ENCODE measurements at places on chromosomes 16 and 17.
A peak's percentile ranks its signal among the peaks of the same experiment; 100 is the strongest.

DNA sequence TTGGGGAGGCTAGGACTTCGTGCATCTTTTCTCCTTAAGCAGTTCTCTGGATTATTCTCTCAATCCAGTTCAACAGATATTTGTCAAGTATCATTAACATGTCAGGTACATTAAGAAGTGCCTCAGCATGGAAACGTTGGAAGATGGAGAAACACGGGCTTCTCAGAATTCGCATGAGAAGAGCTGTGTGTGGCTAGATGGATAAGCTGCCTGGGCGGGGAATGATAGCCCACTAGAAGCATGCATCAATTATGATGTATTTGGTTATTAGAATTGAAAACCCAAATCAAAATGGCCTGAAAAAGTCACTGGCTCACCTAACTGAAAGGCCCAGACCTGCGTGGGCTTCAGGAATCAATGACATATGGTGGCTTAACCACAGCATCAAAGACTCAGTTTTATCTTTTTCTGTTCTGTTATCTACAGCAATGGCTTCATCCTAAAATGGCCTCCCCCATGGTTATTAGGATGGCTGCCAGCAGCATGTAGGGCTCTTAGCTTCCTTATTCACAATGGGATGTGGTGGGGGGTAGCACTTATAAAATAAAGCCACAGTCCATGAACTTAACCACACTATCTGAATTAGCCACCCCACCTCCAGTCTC, 43.9 kb downstream of the MMD start:
- no peak for DNase-seq

DNA sequence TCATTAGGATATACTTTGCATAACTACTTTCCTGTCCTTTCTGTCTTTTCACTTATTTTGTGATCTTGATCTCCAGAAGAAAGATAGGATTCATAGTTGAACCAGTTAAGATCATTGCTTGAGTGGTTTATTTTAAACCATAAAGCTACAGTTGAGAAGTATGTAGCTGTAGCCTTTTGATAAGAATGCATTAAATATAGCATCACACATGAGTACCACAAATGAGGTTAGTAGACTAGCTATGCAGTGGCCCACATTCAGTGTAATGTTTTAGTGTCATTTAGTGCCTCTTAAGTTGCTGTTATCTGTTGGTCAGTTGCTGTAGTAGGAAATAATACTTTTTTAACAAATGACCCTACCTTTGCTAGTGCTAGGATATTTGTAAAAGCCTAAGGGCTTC, 1.3 kb downstream of the NLK start:
- no peak for DNase-seq

DNA sequence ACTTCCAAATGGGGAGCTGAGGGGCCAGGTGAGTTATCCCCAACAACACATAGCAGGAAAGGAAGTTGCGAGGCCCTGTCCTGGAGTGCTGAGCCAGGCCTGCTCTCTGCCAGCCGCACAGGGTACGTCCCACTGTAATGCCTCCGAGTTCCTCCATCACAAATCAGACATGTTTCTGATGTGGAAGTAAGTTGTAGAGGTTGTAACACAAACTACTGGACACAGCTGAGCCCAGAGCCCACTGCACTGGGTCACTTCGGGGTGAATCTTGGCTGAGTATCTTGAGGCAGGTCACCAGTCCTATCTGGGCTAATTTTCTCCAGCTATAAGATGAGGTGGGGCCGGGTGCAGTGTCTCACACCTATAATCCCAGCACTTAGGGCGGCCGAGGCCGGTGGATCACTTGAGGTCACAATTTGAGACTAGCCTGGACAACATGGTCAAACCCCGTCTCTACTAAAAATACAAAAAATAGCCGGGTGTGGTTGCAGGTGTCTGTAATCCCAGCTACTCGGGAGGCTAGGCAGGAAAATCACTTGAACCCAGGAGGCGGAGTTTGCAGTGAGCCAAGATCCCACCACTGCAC, 100.8 kb upstream of the CDH5 start:
- DNase-seq = no peak

DNA sequence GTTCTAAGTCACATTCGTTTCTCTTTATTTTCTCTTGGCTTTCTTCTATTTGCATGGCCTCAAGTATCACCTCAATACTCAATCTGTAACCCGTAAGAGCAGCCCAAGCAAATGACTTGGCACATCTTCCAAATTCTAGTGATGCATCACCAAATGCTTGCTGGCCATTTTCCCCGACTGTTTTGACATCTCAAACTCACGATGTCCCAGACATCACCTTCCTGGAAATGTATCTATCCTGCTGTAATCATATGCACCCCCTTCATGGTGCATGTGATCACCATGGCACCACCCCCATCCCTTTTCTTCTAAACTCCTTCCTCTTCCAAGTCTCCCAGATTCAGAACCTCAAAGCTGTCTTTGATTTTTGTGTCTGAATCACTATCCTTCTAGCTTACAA, 24.0 kb upstream of the ABCA5 start:
- DNase-seq = no peak

GRCh38 chr17:30031214-30031869, 85.3 kb upstream of the NSRP1 start:
- no peak for DNase-seq

DNA sequence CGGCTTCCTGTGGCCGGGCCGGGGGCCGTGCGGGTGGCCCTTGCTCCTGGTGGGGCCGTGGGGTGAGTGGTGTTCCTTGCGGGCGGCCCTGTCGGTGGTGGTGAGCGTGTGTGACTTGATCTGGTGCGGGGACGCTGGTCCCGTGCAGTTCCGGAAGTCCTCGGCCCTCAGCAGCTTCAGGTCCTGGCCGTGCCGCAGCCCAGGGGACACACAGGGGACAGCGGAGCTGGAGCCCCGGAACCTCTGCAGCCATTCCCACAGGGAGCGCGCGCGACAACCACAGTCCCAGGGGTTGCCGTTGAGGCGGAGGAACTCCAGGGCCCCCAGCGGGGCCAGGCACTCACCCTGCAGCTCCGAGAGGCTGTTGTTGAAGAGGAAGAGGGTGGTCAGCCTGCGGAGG, 88.4 kb downstream of the RTN4RL1 start:
- no peak for DNase-seq

DNA sequence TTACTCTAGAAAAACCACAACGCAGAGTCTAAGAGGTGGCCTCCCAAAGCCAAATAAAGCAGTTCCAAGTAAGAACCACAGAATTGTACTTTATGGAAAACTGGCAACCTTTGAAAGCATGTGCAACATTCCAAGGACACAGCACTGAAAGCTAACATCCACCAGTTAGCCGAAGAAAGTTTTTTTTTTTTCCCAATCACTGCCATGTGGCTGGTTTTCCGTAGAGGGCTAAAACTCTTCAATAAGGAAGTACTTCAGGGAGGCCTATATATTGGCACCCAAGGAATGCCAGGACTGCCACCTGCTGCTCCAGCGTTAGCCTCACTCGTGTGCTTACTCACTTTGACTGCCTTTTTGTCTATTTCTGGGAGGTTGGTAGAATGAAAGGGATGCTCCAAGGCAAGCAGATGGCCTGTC, 25.2 kb downstream of the CEP95 start:
- DNase-seq = no peak

- no peak for DNase-seq
These were observed 11.0 kb upstream of the RBFOX1 start for GRCh38 chr16:7321661-7322060.

GRCh38 chr16:4358831-4359561, 7.9 kb upstream of the PAM16 start:
- peak; percentile 56 for DNase-seq

- DNase-seq = no peak
These were observed 58.1 kb downstream of the SOCS3 start for GRCh38 chr17:78301821-78302213.

- DNase-seq = no peak
These were observed 294.6 kb downstream of the TMEM114 start for GRCh38 chr16:8295513-8296237.

DNA sequence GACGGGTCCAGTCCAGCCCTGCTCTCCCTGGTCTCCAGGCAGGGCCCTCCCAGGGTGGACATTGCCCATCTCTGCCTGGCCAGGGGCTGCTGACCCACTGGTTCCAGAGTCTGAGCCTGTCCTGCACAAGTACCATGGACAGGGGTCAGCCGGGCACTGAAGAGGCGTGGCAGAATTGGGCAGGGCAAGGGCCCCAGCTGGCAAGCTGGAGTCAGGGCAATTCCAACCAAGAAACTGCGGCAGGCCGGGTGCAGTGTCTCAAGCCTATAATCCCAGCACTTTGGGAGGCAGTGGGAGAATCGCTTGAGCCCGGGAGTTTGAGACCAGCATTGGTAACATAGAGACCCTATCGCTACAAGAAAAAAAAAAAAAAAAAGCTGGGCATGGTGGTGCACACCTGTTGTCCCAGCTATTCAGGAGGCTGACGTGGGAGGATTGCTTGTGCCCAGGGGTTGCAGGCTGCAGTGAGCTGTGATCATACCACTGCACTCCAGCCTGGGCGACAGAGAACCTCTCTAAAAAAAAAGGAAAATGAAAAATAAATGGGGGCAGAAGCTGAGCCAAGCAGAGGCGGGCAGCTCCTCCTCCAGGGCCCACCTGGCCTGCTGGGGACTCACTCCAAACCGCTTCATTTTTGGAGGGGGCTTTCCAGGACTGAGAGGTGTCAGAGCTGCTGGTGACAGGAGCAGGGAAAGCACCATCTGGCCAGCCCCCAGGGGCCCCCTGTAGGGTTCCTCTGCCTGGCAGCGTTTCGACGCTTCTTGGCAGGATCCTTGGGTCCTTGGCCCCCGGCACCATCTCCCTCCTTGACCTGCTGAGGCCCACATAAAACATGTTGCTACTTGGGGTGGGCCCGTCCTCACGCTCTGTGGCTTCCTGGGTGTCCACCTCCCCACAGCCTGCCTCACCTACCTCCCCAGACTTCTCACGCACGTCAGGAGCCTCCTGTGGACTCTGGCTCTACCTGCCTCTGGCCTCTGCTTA, 2.9 kb upstream of the MAFG start:
- no peak for DNase-seq

DNA sequence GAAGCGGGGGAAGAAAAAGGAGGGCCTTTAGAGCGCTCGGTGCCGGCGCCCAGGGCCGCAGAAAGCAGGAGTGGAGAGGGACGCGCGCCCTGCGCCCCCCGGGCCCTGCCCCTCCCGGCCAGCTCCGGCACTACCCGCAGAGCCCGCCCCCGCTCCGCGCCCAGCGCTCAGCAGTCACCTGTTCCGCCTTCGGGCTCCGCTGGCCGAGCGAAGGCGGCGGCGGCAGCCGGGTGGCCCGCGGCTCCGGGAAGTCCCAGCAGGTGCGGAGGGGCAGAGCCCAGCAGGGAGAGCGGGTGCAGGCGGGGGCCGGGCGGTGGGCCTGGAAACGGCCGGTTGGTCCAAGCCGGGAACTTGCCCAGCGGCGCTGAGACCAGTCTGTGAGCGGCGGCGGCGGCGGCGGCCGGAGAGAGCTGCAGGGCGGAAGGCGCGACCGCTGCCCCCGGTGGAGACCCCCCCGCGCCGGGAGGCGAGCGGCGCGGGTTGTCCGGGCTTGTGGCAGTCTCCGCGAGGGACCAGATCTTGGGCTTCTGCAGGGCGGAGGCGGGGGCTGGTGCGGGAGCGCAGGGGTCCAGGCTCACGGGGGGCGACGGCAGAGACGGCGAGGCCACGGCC, 2.2 kb downstream of the IRX3 start:
- no peak for DNase-seq

- DNase-seq = no peak
These were observed 9.2 kb downstream of the UBALD2 start for GRCh38 chr17:76274112-76274956.

- no peak for DNase-seq
These were observed 174.4 kb upstream of the HS3ST3A1 start for GRCh38 chr17:13776027-13776551.

- DNase-seq = no peak
These were observed 7.4 kb downstream of the ADAD2 start for GRCh38 chr16:84198401-84198800.

DNA sequence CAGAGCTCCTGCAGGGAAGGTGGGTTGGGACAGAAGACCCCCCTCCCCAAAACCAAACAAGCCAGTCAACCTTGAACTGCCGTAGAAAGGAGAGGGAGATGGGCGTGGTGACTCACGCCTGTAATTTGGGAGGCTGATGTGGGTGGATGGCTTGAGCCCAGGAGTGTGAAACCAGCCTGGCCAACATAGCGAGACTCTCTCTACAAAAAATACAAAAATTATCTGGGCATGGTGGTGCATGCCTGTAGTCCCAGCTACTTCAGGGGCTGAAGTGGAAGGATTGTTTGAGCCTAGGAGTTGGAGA, 42.1 kb downstream of the NT5M start:
- DNase-seq = no peak

GRCh38 chr17:50162466-50163254, 3.1 kb upstream of the SGCA start:
- DNase-seq = no peak

DNA sequence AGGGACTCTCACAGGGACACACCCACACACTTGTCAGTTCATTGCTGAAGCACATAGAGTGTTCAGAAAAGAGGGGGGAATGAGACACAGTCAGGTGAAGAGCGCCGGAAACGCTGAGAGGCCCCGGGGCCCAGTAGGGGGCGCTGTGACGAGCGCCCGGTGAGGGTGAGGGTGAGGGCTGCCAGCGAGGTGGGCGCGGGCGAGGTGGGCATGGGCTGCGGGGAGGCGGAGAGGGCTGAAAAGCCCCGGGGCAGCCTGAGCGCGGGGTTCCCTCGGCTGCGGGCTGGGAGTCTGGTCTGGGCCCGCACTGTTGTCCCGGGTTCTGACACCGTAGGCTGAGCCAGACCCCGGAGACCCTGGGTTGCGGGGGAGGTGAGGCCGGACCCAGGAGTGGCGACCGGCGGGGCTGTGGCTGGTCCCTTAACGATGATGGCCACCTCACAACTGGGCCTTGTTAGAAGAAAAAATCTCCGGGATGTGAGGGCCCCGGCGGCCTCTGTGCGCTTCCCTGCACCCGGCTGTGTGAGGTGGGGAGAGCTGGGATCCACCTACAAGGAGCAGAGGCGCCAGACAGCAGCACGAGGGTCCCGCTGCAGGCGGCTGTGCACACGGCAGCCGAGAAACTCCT, 91.4 kb downstream of the C16orf78 start:
- no peak for DNase-seq

DNA sequence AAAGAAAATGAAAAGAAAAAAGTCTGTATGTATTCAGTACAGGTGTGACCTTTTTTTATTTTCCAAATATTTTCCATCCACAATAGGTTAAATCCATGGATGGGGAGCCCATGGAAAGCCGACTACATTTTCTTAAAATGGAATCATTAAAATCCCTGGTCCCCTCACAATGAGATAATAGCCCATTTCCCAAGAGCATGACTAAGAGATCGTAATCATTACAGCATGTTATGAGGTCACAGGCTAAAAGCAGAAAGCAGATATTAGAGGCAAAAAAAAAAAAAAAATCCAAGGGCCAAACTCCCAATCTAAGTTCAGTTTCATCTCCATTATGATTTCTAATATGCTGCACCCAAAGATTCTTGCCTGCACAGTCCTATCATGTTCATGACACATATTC, 44.7 kb downstream of the CYTH1 start:
- DNase-seq = no peak

- no peak for DNase-seq
These were observed 46.9 kb upstream of the DLX4 start for GRCh38 chr17:49922095-49922494.

All from stimulated activated CD8-positive, alpha-beta memory T cell treated with anti-CD3 and anti-CD28 coated beads, Interleukin-2, amount 100 ng/mL, for 48 hours (primary cell).